ENCODE measurements at places on chromosomes 5 and 9. TPM values are rescaled to one million over a fixed set of nuclear protein-coding genes. Genes with fewer than 3 reads are reported as not detected.

- DNase-seq, result no peak
Measured at GRCh38 chr9:4489562-4489918, 728 bp upstream of the SLC1A1 start.

- no peak for DNase-seq
Measured at GRCh38 chr9:111399772-111400563, 69.9 kb upstream of the OR2K2 start.

DNA sequence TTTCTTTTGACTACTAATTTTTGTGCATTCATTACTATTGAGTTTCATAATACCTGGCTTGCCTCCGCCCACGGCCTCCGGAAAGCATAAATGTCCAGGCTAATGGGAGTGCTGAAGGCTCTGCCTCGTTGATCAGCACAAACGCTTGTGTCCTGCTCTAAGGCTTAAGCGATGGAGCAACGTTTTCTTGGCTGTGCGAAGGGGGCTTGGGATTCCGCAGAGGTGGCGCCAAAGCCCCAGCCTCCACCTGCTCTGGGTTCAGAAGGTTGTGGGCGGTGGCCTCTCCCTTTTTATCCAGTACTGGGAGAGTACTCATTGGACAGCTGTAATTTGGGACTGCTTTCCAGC lies 19.7 kb downstream of the ANXA2R start:
- no peak for DNase-seq

DNA sequence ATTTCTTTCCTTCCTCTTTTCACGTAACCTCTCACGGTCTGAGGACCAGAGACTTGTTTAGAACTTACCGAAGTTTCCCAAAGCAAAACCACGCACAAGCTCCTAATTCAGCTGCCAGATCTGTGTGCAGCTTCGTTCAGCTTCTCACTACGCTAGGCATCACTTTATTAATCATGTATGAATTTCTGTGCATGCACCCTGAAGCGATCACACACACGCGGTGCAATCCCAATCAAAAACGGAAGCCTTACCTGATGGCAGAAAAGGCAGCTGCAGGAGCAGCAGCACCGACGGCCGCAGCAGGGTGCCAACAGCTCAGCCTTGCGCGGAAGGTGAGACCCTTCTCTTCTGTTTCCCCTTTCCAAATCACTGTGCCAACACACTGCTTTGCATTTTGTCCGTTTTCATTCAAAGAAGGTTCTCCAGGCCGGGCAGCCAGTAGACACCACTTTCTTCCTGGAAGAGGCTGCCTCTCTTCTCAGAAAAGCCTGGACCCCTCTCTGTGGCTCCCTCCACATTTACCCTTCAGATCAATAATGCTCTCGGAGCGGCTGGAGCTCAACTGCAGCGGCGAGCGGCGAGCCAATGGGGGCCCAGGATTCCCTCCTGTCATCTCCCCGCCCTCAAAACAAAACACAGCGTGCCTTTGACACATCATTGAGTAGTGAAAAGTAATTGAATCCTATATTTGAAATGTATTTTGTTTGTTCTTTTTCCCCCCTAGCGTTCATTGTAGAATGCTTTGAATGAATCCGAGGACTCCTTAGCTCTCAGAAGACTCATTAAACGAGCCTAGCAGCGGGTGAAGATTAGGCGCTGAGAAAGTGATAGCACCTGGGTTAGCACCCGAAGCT lies at the start of gene CDH12:
Gene CDH12, minus strand, starts transcription at position 538 of the 854 bp plus-strand sequence.
- no peak for DNase-seq

BTNL9 gene
- polyA plus RNA-seq, result 29.1 TPM

TSSK1B gene
- not detected for polyA plus RNA-seq

PCDHA1 gene
- polyA plus RNA-seq, result not detected

ARHGEF37 gene
- polyA plus RNA-seq, result 5.0 TPM
